ENCODE measurements at places on chromosomes 3 and 15.

DNA sequence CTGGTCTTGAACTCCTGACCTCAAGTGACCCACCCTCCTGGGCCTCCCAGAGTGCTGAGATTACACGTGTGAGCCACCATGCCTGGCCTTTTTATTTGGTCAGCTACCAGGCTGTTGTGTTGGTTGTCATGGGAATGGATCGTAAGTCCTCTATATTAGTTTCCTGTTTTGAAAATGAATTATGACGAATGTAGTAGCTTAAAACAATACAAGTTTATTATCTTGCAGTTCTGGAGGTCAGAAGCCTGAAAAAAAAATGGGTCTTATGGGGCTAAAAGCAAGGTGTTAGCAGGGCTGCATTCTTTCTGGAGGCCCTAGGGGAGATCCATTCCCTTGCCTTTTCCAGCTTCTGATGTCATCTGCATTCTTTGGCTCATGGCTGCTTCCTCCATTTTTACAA is 25.1 kb upstream of the HERC1 start:
- DNase-seq: no peak

GRCh38 chr15:57439128-57440027 is 63.1 kb downstream of the CGNL1 start:
- DNase-seq: no peak

DNA sequence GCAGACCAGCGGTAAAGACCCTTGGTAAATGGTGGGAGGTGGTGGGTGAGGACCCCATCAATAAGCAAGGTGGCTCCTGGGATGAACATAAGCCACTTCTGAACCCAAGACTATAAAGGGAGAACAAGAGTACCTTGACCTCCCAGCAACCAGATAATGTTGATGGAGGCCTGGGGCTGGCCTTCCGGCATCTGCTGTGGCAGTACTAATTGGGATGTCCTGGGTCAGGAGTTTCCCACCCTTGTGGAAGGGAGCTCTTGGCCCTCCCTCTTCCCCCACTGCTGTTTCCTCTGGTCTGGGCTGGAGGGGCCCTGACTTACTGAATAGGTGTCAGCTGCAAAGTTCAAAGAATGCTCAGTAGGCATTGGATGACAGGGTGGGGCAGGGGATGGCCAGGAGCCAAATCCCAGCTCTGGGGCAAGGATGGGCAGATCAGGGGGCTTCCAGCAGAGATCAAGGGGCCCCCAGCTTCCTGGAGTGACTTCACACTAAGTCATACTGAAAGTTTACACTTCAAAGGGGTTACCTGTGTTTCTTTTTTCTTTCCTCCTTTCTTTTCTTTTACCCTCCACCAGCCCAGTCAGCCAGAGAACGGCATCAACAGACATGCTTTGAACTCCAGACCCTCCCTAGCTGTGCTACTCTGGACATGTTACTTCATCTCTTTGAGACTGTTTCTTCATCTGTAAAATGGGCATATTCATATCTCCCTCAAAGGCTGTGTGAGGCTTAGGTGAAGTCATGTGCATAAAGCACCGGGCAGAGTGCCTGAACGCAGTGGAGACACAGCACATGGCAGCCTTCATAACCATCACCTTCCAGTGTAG is 1.5 kb downstream of the RBP1 start:
- DNase-seq: no peak

- no peak for DNase-seq
Observed at GRCh38 chr3:194298331-194299227, 52.5 kb downstream of the CPN2 start.

- no peak for DNase-seq
Observed at GRCh38 chr3:31909455-31909854, 71.6 kb downstream of the OSBPL10 start.
